ENCODE measurements at places on chromosomes 1 and 21. TPM values are rescaled to one million over a fixed set of nuclear protein-coding genes. Genes with fewer than 3 reads are reported as not detected.

The PAQR6 gene
- total RNA-seq = 0.13 TPM

The G0S2 gene
- total RNA-seq = 0.18 TPM

The HFM1 gene
- total RNA-seq = 2.9 TPM

The PKLR gene
- total RNA-seq = not detected

The CHI3L1 gene
- 0.08 TPM for total RNA-seq

The FALEC gene
- not detected for total RNA-seq

The ASCL5 gene
- not detected for total RNA-seq

The OR10J1 gene
- not detected for total RNA-seq

The PDE9A gene
- 2.9 TPM for total RNA-seq

The HPDL gene
- not detected for total RNA-seq

The TEDDM1 gene
- not detected for total RNA-seq

The CBR1 gene
- 217 TPM for total RNA-seq

The PADI2 gene
- total RNA-seq = 2.4 TPM

The CLIC6 gene
- not detected for total RNA-seq

The NFASC gene
- 1.7 TPM for total RNA-seq

The GPR25 gene
- total RNA-seq = not detected

The RPTN gene
- not detected for total RNA-seq

The TMEM79 gene
- 1.0 TPM for total RNA-seq
